ENCODE measurements at places on chromosomes 16 and 17. TPM values are rescaled to one million over a fixed set of nuclear protein-coding genes. Genes with fewer than 3 reads are reported as not detected.

DNA sequence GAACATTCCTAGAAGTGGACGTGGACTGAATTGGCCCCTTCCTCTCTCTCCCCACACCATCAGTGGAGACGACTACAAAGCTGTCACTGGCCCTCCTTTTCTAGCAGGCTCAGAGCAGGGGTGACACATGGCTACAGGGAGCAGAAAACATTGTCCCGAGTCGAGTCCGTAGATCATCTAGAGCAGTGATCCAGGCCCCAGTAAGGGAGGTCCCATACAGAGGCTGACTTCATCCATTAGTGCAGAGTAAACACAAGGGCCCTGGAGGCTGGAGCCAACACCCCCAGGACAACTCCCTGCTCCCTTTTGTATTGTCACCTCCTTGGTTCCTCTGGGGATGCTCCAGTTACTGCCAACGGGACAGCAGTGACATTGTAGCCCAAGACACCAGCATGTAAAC is 130.7 kb downstream of the CMIP start:
- no peak overlapping the region for H3K4me3 ChIP-seq
- H3K27me3 ChIP-seq: no peaks in the 10 kb centered on the region
- no peak for DNase-seq
- H3K27ac ChIP-seq: no peak overlapping the region

DNA sequence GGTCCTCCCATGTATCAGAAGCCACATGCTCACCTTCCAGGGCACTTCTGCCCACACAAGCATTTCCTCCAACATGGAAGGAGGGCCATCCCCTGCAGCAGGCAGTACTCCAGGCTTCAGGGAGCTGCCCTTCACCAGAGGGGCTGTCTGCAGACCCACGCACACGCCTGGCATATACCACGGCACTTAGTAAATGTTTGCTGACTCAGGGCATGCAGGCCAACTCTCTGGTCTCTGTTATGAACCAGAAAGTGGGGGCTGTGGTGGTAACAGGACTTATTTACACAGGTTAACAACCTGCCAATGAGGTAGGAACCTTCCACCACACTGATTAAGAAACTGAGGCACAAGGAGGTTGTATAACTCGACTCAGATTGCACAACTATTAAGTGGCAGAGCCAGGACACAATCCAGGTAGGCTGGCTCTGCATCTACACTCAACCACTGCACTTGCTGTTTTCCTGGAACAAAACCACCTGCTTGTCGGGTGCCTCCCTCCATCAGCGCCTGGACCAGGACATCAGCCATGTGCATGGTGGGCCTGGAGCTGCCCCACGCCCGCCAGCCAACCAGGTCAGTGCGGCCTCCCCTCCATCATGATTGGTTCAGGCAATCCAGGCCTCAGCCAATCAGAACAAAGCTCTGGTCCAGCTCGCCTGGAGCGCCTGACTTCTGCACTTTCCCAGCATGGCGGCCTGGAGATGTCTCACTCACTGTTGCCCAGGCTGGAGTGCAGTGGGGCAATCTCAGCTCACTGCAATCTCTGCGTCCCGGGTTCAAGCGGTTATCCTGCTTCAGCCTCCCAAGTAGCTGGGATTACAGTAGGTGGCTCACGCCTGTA is 19.2 kb downstream of the ACTG1 start:
- H3K4me3 ChIP-seq: no peak overlapping the region
- peaks cover 3% of the 10 kb centered on the region for H3K4me1 ChIP-seq
- H3K27ac ChIP-seq: no peak overlapping the region
- no peak for DNase-seq
- no peaks in the 10 kb centered on the region for H3K36me3 ChIP-seq
- H3K27me3 ChIP-seq: peaks cover 12% of the 10 kb centered on the region

Gene KRTAP9-4
- total RNA-seq: not detected

GRCh38 chr16:87723226-87723623 is 42.6 kb downstream of the KLHDC4 start:
- no peak overlapping the region for H3K4me3 ChIP-seq
- peak; percentile 88 for DNase-seq
- H3K36me3 ChIP-seq: peaks cover 6% of the 10 kb centered on the region
- no peak overlapping the region for H3K27ac ChIP-seq

DNA sequence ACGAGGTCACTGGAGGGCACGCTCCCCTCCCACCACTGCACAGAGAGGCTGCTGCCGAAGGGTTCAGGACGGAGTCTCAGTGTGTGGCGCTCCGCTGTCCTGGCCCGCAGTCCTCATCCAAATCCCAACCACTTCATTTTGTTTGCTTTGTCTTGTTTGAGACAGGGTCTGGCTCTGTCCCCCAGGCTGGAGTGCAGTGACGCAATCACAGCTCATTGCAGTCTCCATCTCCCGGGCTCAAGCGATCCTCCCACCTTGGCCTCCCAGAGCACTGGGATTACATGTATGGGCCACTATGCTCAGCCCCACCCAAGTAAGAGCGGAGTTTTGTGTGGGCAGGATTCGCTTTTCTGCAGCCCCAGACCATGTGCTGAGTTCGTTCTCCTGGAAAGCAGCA is 12.7 kb downstream of the UNKL start:
- H3K4me3 ChIP-seq: no peak overlapping the region
- no peak for DNase-seq
- no peaks in the 10 kb centered on the region for H3K27me3 ChIP-seq
- no peaks in the 10 kb centered on the region for H3K4me1 ChIP-seq
